Stimulated activated CD8-positive, alpha-beta memory T cell treated with anti-CD3 and anti-CD28 coated beads, Interleukin-15, amount 100 ng/mL, for 1 hour (primary cell): ENCODE measurements at places on chromosomes 3 and 15.

- no peak for DNase-seq
Observed at GRCh38 chr3:195172039-195172684, 98.8 kb downstream of the XXYLT1 start.

GRCh38 chr3:177603148-177603603 lies 405.9 kb upstream of the TBL1XR1 start:
- DNase-seq: no peak

DNA sequence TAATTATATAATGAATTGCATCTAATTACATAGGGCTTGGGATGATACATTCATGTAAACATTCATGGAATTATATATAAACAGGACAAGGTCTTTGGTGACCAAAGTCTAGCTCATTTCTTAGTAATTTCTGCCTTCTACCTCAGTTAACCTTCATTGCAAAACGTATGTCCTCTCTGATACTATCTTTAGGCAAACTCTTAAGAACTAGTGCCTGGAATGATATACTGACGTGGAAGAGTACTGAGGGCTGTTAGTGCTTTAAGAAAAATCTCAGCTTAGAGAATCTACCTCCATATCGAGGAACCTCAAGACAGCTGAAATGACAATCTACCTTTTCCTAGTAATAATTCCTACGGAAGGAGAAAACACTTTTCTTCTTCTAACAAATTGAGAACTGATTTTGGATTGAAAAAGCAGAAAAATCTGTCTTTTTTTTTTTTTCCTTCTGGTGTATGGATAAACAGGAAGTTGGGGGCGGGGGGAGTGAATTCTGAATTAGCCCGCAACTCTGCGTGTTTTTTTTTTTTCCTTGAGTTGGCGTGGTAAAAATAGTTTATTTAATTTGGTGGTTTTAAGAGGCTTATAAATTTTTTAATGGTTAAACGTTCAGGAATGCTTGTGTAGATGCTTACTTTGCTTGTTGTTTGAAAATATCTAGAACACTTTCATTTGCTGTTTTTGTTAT lies 43.2 kb downstream of the RARB start:
- no peak for DNase-seq

DNA sequence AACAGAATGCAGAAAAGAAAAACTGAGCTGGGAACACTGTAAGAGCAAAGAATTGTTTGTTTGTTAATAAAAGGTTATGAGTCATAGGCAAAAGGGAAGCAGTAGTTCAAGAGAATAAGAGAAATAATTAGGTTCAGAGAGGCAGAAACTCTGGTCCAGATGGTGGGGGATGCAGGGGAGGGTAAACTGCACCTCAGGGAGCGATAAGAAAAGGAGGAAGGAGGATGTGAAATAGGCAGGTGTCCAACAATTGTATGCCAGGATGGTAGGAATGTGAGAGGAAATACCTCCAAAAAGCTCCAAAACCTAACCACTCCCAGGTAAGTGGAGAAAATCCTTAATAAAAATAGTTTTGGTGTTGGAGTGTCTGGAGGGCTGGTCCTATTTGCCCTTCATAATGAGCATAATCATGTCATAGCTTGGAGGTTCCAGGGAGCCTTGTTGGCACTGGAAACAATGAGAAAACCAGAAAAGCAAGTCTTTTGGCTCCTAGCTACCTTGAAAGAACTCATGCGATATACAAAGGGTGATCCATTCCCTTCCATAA lies 405.4 kb upstream of the TBL1XR1 start:
- DNase-seq: no peak

DNA sequence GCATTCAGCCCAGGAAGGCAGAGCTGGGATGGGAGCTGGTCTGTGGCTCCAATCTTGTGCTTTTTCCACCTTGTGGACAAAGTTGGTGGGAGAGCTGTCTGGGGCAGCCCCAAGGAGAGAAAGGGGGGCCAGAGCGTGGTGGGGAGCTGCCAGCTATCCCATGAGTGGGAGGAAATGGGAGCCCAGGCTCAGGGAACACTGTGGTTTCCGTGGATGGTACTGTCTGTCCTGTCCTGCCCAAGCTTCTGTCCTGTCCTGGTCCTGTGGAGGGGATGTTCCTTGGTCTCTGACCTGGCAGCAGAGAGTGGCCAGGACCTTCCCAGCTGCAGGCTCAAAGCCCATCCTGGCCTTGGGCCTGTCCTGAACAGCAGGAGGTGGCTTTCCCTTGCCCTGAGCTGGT lies 72.6 kb upstream of the SEC13 start:
- DNase-seq: no peak

GRCh38 chr3:59418836-59419235 lies 369.0 kb upstream of the CFAP20DC start:
- DNase-seq: no peak

GRCh38 chr3:102761766-102762165 lies 327.0 kb downstream of the ZPLD1 start:
- DNase-seq: no peak

- DNase-seq: peak; percentile 77
Observed at GRCh38 chr3:180989291-180990163, at the start of gene DNAJC19. DNAJC19 (minus strand) TSS chr3:180989736; CDS start chr3:180989602, 134 bp downstream.

- no peak for DNase-seq
Observed at GRCh38 chr3:17592956-17593355, 149.5 kb downstream of the TBC1D5 start.
